LHCN-M2 (cell line): ENCODE measurements at places on chromosomes 1 and 21. TPM values are rescaled to one million over a fixed set of nuclear protein-coding genes. Genes with fewer than 3 reads are reported as not detected.

- no peak for DNase-seq
Measured at GRCh38 chr1:62240651-62241370, 46.2 kb downstream of the L1TD1 start.

GRCh38 chr1:175037416-175037815 lies 14.2 kb upstream of the MRPS14 start:
- DNase-seq = no peak

GRCh38 chr1:18965206-18966173 lies 9.0 kb upstream of the IFFO2 start:
- DNase-seq = no peak

The KMO gene
- total RNA-seq = under 0.01 TPM in 1 of 2 replicates, not detected in the other
